ENCODE measurements at places on chromosomes 6 and 20.

GRCh38 chr6:156410649-156411048 is 366.5 kb upstream of the ARID1B start:
- no peak for DNase-seq

GRCh38 chr20:11452326-11452725 is 465.4 kb upstream of the BTBD3 start:
- no peak for DNase-seq

GRCh38 chr6:44715188-44715587 is 327.7 kb downstream of the CDC5L start:
- no peak for DNase-seq

GRCh38 chr6:134111062-134111677 is 58.7 kb upstream of the SLC2A12 start:
- DNase-seq: peak; percentile 47

- DNase-seq: no peak
Observed at GRCh38 chr20:57813509-57814269, 103.9 kb upstream of the PMEPA1 start.

DNA sequence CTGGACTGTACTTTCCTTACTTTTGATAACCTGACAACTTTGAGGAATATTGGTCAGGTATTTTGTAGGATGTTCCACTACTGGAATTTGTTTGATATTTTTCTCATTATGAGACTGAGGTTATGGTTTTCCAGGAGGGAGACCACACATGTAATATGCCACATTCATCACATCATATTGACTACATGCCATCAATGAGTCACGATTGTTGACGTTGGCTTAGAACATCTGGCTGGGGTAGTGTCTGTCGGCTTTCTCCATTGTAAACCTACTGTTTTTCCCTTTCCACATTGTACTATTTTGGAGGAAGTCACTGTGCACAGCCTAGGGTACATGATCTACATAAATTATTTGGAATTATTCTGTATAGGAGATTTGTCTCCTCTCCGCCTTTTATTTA is 1.4 kb upstream of the STX11 start:
- no peak for DNase-seq

GRCh38 chr20:19335916-19336315 is 123.5 kb downstream of the SLC24A3 start:
- no peak for DNase-seq

DNA sequence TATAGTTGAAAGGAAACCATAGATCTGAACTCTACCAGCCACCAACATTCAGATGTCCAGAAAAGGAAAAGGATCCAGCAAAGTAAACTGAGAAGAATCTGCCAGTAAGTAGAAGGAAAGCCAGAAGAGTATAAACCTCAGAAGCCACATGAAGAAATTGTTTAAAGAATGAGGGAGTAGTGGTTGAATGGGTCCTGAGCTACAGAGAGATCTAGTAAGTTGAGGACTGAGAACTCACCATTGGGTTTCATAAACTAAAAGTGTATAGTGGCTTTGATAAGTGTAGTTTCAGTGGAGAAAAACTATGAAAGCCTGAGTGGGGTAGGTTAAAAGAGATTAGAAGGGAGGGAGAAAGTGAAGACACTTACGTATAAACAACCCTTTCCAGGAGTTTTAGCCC is 32.0 kb upstream of the SUMO4 start:
- no peak for DNase-seq

DNA sequence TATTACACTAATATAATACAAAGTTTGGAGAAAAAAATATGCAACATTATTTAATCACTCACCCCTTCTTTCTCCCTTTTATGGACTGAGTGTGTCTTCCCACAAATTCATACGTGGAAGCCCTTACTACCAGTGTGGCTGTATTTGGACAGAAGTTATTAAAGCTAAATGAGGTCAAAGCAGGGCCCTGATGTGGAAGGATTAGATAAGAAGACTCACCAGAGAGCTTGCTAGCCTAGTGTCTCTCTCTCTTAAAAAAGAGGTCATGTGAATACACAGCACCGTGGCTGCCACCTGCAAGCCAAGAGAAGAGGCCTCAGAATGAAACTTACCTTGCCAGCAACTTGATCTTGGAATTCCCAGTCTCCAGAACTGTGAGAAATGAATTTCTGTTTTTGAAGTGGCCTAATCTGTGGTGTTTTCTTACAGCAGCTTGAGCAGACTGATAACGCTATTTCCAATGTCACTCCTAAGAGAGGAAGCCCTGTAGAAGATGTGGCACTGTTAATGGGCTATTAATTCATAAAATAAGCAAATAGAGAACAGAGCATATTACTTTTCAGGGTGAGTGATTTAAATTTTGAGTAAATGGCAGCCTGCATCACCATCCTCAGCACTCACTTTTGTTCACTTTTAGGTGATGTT is 233.4 kb downstream of the TBC1D7 start:
- no peak for DNase-seq

DNA sequence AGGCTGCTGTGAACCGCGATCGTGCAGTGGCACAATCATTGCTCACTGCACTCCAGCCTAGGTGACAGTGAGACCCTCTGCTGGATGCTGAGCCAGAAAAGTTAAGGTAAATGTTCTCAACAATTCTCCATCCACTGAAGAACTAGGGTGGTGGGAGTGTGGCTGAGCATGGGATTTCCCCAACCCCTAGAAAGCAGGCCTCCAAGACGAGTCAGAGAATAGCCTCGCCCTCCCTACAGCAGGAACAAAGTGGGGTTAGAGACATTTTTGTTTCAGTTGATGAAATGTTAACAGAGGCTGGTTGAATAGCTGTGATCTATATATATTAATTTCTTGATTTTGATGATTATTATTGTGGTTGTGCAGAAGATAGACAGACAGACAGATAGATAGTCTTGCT is 6.1 kb upstream of the ALDH8A1 start:
- DNase-seq: no peak

DNA sequence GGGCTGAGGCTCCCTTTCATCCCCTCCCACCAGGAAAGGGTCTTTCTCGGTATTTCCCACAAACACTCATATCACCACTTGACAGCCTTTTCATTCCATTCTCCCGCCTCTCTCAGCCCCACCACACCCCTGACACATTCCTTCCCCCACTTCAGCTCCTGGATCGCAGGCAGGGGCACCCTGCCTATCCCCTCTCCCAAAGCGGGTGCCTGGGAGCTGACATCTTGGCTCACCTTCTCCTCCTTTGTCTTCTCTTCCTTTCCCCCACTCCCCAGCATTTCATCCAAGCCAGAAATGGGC is 10.2 kb upstream of the VEGFA start:
- no peak for DNase-seq

DNA sequence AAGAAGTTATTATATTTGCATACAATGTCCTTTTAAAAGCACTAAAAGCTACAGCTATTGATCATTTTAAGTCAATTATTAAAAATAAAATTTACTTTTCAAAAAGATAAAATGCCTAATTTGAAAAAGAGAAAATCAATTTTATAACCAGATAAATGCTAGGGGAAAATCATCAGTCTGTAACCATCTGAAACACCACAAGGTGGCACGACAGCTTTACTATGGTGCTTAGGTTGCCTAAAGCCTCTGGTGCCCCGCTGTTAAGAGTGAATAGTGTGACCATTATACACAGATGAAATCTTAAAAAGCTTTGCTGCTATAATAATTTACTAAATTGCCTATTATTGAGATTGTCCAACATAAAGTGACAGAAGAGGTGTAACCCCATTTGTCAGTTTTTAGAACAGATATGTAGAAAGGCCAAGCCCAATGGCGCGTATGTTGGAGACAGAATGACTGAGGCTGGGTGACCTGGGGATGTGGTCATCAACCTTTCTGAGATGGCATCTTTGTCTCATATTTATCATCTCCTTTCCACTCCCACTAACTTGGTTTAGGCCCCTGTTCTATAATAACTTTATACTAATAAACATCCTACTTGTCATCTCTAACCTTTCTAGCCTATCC is 100.8 kb downstream of the MOXD1 start:
- DNase-seq: peak; percentile 23

- no peak for DNase-seq
Observed at GRCh38 chr6:43917878-43918382, 147.9 kb downstream of the VEGFA start.

GRCh38 chr20:13736436-13737191 is 48.1 kb downstream of the ESF1 start:
- DNase-seq: no peak

DNA sequence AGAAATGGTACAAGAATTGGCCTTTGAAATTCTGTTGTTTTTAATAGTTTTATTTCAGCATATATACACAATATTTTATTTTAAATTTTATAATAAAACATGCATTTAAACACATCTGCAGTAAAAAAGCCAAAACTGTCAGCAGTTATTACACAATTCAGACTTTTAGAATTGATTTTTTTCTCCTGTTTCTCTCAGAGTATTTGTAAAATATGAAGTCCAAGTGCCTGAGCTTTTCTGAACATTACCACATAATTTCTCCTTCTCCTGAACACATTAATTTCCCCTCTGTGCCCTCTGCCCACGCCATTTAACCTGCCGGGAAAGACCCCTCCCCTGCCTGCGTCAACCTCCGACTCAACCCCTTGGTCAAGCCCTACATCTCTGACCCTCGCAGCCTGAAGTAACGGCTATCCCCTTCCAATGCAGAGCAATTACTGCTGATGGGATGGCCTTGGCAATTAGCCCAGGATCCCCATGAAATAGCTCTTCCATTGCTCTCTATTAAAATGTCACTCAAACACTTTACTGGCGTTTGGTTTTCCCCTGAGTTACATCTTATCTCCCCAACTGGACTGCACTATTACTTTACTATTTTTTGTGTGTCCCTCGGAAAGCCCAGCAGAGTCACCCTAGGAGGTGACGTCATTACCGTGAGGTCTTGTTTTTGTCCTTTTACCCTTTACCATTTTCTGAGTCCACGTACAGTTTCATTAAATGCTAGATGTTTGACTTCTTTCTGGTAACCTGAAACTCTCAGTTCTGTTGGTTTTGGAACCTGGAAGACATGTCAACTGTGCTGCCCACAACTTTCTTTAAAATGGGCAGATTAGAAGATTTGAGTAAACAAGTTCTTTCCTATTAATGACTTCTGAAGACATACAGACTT is 146.7 kb upstream of the TAB2 start:
- DNase-seq: no peak

DNA sequence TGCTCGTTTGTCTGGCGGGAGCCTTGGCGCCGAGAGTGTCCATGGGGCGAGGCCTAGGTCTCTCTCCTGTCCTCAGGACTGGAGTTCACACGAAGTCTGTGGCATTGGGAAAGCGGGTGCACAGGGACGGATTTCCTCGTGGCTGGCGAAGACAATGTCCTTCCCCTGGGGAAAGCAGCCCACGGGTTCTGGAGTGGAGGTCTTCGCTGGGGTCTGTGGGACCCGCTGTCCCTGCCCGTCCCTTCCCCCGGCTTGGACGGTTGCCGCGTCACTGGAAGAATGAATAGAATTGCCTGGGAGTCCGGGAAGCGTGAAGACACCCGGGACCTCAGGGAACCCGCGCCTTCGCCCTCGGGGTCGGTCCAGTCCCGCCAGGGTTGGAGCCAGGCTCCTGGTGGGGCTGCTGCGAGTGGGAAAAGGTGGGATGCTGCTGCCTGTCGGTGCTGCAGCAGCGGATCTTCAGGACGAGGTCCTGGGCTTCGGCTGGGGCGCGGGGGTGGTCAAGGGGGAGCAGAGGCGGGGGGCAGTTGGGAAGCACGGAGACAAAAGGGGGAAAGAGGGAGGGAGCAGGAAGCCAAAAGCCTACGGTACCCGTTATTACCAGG is 441.8 kb upstream of the DEFB115 start:
- DNase-seq: no peak

GRCh38 chr20:62122654-62123449 is 577 bp downstream of the LSM14B start:
- DNase-seq: no peak

- no peak for DNase-seq
Observed at GRCh38 chr6:136210398-136211165, 39.5 kb downstream of the MTFR2 start.

- DNase-seq: no peak
Observed at GRCh38 chr6:27977387-27977786, 20.3 kb downstream of the OR2B6 start.

GRCh38 chr20:51398552-51398951 is 144.0 kb downstream of the NFATC2 start:
- DNase-seq: no peak

GRCh38 chr6:161418463-161418945 is 144.6 kb upstream of the AGPAT4 start:
- peak; percentile 91 for DNase-seq

DNA sequence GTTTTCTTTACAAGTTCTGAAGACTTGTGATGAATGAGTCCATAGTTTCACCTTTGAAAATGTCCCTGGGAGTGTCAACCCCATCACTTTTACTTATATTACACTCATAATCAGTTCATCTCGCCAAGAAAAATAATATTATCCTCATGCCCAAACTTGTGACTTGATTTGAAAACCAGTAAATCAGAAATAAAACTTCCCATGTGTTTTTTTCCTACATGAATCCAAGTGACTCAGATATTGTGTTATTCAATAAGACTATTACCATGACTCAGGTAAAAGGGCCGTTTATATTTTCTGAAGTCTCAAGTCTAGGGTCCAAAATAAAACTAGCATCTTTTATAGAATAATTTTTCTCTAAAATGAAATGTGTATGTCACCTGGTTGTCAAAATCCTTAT is 15.8 kb upstream of the CYP24A1 start:
- DNase-seq: no peak

GRCh38 chr6:24957199-24957598 is 21.4 kb upstream of the RIPOR2 start:
- no peak for DNase-seq
